ENCODE measurements at places on chromosomes 5 and 9. TPM values are rescaled to one million over a fixed set of nuclear protein-coding genes. Genes with fewer than 3 reads are reported as not detected.

DNA sequence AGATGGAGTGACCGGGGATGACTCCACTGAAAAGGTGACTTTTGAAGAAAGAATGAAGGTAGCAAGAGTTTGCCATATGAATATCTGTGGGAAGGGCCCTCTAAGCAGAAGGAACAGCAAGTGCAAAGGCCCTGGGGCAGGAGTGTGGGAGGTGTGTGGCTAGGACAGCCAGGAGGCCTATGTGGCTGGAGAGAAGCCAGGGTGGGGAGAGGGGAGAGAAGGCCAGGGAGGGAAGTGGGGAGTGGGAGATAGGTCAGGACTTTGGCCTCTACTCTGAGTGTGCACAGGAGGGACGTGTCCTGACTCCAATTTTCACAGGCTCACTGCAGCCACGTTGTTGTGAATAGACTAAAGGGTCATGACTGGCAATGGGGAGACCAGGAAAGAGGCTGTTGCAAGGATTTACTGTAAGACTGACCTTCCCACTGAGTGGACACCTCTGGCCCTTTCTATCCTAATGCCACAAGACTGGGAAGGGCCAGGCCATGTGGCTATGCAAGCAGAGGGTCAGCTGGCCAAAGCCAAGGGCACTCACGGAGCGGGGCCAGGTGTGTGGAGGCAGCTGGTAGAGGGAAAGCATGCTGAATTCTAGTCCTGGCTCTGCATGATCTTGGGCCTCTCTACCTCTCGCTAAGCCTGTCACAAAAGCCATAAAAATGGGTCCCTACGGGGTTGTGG lies 172.4 kb downstream of the PAX5 start:
- no peak overlapping the region for H3K4me3 ChIP-seq
- no peaks in the 10 kb centered on the region for H3K36me3 ChIP-seq
- H3K27ac ChIP-seq, result no peak overlapping the region
- no peak for DNase-seq

- no peaks in the 10 kb centered on the region for H3K4me1 ChIP-seq
- H3K27ac ChIP-seq, result no peak overlapping the region
- no peak overlapping the region for H3K4me3 ChIP-seq
These were observed 254.6 kb downstream of the EDIL3 start for GRCh38 chr5:84130006-84130580.

- peaks cover 3% of the 10 kb centered on the region for H3K27me3 ChIP-seq
- peaks cover 4% of the 10 kb centered on the region for H3K36me3 ChIP-seq
- H3K27ac ChIP-seq, result no peak overlapping the region
- H3K4me1 ChIP-seq, result peaks cover 7% of the 10 kb centered on the region
- no peak overlapping the region for H3K4me3 ChIP-seq
- DNase-seq, result no peak
These were observed 7.6 kb downstream of the ARHGEF37 start for GRCh38 chr5:149588936-149589335.

DNA sequence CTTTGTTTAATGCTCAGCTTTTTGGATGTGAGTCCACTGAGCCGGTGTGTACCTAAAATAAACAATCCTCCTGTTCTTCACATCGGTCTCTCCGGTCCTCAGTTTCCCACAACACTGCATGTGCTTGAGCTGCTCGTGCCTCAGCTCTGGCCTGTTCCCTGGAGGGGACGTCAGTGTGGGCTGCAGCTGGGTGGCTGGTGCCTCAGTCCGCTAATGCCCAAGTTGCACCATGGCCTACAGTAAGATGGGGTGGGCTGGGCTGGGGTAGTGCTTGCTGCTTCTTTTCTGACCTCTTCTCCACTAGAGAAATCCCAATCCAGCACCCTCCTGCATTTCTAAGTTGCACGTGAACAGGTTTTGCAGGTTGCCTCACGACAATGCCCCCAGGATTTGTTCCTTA lies 595 bp upstream of the BTNL9 start:
- no peaks in the 10 kb centered on the region for H3K36me3 ChIP-seq
- no peak overlapping the region for H3K27ac ChIP-seq
- H3K4me3 ChIP-seq, result no peak overlapping the region
- no peak for DNase-seq
- H3K27me3 ChIP-seq, result peaks cover 46% of the 10 kb centered on the region
- no peaks in the 10 kb centered on the region for H3K4me1 ChIP-seq

GRCh38 chr9:32863291-32863690 lies 80.0 kb downstream of the TMEM215 start:
- no peak overlapping the region for H3K4me3 ChIP-seq
- H3K27ac ChIP-seq, result no peak overlapping the region
- no peaks in the 10 kb centered on the region for H3K36me3 ChIP-seq
- H3K27me3 ChIP-seq, result peaks cover 7% of the 10 kb centered on the region
- no peak for DNase-seq

DNA sequence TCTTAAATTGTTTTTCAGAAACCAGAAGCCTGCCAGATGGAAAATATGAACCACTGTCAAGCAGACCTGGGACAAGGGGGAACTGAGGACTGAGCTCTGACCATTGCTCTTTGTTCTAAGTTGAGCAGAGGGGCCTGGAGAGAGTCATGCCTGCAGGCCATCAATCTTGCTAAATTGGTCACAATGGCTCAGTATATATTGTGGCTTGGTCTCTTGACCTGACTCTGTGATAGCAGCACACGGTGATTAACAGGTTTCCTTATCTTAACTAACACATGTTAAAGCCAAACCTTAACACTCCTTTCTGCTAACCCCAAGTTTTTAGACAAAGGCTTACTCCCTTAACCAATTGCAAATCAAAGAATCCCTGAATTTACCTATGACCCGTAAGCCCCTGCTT lies 1281.2 kb upstream of the NUDT12 start:
- H3K4me3 ChIP-seq, result no peak overlapping the region
- no peak for DNase-seq
- H3K4me1 ChIP-seq, result no peaks in the 10 kb centered on the region
- H3K36me3 ChIP-seq, result no peaks in the 10 kb centered on the region

DNA sequence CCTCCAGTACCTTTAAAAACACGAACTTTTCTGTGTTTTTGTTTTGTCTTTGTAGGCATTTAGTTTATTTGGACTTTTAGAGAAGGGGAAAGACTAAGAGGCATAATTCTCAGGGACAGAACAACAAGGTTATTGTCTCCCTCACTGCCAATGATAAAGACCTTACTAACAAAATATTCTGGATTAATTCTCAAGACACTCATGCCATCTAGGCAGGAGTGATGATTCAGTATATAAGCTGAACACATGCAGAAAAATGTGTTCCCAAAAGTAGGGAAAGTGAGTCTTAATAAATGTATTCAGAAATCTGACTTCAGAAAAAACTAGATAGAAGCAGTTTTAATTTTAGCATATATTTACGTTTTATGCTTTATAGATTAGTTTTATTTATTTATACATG lies 17.4 kb upstream of the ASPN start:
- H3K4me1 ChIP-seq, result no peaks in the 10 kb centered on the region
- H3K4me3 ChIP-seq, result no peak overlapping the region
- peaks cover 3% of the 10 kb centered on the region for H3K36me3 ChIP-seq
- no peak overlapping the region for H3K27ac ChIP-seq
- DNase-seq, result no peak

DNA sequence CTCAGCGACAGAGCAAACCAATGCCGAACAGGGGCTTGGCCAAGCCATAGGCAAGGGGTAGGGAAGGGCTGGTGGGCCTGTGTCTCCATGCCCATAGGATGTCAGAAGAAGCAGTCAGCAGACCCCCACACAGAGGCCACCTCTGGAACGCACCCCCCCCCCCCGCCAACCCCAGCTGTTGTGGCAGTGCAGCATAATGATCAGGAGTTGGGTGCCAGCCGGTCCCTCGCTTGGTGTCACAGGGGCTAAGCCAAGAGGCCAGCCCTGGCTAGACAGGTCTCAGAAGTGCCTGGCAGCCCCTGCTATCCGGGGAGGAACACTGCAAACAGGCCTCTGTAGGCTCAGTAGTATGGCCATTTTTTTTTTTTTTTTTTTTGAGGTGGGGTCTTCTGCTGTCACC lies 3.7 kb upstream of the MXD3 start:
- H3K27ac ChIP-seq, result no peak overlapping the region
- H3K4me1 ChIP-seq, result peaks cover 5% of the 10 kb centered on the region
- H3K27me3 ChIP-seq, result no peaks in the 10 kb centered on the region
- no peak for DNase-seq
- H3K4me3 ChIP-seq, result no peak overlapping the region
- peaks cover 5% of the 10 kb centered on the region for H3K36me3 ChIP-seq

- no peak for DNase-seq
- H3K4me3 ChIP-seq, result no peak overlapping the region
- H3K36me3 ChIP-seq, result peaks cover 4% of the 10 kb centered on the region
These were observed 11.3 kb downstream of the TNC start for GRCh38 chr9:115106642-115107041.

GRCh38 chr9:134391319-134392231 lies 65.3 kb downstream of the RXRA start:
- no peak overlapping the region for H3K4me3 ChIP-seq
- no peak for DNase-seq
- H3K27ac ChIP-seq, result peak overlapping the region; percentile 72
- no peaks in the 10 kb centered on the region for H3K36me3 ChIP-seq
- H3K27me3 ChIP-seq, result no peaks in the 10 kb centered on the region

GRCh38 chr5:175900157-175900556 lies 28.8 kb downstream of the CPLX2 start:
- no peaks in the 10 kb centered on the region for H3K27me3 ChIP-seq
- no peak overlapping the region for H3K4me3 ChIP-seq
- DNase-seq, result no peak
- no peak overlapping the region for H3K27ac ChIP-seq
- H3K4me1 ChIP-seq, result no peaks in the 10 kb centered on the region

DNA sequence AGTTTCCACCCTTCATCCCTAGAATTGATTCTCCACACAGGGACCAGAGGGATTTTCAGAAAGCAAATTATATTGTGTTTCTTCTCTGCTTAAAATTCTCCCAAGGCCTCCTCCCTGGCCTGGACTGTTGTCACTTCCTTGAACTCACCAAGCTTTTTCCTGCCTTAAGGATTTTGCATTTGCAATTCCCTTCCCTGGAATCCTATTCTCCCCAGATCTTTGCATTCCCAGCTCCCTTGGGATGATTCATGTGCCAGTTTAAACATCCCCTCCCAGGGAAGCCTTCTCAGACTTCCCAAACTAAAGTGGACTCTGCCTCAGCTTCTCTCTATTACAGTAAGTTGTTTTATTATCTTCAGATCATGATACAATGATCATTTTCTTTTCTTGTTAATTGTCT lies 35.2 kb upstream of the PDE8B start:
- peaks cover 20% of the 10 kb centered on the region for H3K27me3 ChIP-seq
- H3K4me1 ChIP-seq, result no peaks in the 10 kb centered on the region
- no peak for DNase-seq
- no peak overlapping the region for H3K27ac ChIP-seq
- no peaks in the 10 kb centered on the region for H3K36me3 ChIP-seq
- H3K4me3 ChIP-seq, result no peak overlapping the region

GRCh38 chr9:5817862-5818261 lies 15.1 kb downstream of the ERMP1 start:
- no peak for DNase-seq
- no peaks in the 10 kb centered on the region for H3K27me3 ChIP-seq
- H3K36me3 ChIP-seq, result peaks cover 22% of the 10 kb centered on the region
- H3K27ac ChIP-seq, result peak overlapping the region; percentile 67

DNA sequence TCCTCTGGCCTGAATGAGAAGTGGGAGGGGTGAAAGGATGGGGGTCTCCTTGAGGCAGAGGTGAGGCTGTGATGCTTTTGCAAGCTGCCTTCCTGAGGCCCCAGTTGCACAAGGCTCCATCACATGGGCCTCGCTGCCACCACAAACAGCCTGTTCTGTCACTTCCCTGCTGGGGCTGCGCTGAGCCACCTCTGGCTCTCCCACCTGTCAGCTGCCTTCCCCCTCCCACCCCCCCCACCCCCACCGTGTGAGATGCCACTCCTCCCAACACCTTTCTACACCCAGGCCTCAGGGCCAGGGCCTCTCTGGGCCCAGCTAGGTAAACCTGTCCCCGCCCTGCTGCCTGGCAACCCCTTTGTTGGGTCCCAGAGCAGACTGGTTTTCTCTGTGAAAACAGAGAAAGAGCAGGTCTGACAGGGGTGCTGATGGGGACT lies 4.5 kb upstream of the PDLIM4 start:
- no peaks in the 10 kb centered on the region for H3K27me3 ChIP-seq

DNA sequence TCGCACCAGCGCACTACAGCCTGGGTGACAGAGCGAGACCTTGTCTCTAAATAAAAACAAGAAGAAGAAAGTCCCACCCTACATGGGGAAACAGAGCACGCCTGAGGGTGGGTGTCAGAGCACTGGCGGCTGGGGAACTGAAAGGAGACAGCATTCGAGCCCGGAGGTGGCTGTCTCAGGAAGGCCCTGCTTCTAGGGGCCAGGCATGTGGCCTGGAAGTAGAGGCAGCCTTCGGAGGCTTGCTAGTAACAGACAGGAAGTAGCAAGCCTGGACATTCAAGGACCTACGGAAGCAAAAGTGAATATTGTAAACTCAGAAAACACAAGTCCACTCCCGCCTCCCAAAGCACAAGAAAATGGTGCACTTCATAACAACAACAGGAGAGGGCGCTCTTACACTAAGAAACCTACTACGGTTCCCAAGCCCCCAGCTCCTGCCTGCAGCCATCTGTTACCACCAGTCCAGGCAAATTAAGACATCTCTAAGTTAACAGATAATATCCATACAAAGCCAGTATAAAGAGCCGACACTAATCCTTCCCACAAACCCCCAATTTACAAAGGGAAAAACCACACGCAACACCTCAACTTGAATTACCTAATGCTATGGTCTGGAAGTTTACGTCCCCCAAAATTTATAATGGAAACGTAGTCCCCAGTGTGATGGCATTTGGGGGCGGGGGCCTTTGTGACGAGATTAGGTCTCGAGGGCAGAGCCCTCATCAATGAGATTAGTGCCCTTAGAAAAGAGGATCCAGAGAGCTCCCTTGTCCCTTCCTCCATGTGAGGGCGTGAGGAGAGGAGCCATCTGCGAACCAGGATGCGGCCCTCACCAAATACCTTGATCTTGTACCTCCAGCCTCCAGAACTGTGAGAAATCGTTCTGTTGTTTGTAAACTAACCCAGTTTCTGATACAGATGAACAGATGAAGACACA lies 7.7 kb downstream of the RASGEF1C start:
- no peak overlapping the region for H3K4me3 ChIP-seq
- H3K4me1 ChIP-seq, result no peaks in the 10 kb centered on the region
- H3K36me3 ChIP-seq, result no peaks in the 10 kb centered on the region
- DNase-seq, result no peak

DNA sequence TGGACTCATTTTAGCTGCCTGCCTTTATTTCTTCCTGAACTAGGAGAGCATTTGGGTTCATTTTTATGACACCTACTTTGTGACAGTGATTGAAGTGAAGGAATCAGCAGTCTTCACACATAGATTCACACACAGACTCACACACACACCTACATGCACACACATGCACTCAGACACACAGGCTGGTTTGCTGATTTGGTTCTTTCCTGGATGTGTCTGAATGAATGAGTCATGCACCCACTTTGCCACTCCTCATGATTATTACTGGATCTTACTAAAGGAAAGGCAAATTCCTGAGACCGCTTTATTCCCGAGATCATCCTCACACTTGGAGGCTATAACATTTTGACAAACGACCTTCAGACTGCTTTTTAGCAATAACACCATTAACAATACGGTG lies 529.5 kb downstream of the AGTPBP1 start:
- H3K36me3 ChIP-seq, result no peaks in the 10 kb centered on the region
- DNase-seq, result no peak
- H3K27ac ChIP-seq, result peak overlapping the region; percentile 15
- H3K4me1 ChIP-seq, result peaks cover 12% of the 10 kb centered on the region
- H3K4me3 ChIP-seq, result no peak overlapping the region
- H3K27me3 ChIP-seq, result peaks cover 4% of the 10 kb centered on the region

The PTGER4 gene
- 8.0 TPM for total RNA-seq

The MAN2A1 gene
- total RNA-seq, result 62.8 TPM

The MCTP1 gene
- total RNA-seq, result 14.8 TPM

The BHMT2 gene
- total RNA-seq, result 0.45 TPM
